ENCODE measurements at places on chromosomes 3 and 15.

- DNase-seq = no peak
These were observed 43.5 kb upstream of the NTRK3 start for GRCh38 chr15:88300089-88300488.

DNA sequence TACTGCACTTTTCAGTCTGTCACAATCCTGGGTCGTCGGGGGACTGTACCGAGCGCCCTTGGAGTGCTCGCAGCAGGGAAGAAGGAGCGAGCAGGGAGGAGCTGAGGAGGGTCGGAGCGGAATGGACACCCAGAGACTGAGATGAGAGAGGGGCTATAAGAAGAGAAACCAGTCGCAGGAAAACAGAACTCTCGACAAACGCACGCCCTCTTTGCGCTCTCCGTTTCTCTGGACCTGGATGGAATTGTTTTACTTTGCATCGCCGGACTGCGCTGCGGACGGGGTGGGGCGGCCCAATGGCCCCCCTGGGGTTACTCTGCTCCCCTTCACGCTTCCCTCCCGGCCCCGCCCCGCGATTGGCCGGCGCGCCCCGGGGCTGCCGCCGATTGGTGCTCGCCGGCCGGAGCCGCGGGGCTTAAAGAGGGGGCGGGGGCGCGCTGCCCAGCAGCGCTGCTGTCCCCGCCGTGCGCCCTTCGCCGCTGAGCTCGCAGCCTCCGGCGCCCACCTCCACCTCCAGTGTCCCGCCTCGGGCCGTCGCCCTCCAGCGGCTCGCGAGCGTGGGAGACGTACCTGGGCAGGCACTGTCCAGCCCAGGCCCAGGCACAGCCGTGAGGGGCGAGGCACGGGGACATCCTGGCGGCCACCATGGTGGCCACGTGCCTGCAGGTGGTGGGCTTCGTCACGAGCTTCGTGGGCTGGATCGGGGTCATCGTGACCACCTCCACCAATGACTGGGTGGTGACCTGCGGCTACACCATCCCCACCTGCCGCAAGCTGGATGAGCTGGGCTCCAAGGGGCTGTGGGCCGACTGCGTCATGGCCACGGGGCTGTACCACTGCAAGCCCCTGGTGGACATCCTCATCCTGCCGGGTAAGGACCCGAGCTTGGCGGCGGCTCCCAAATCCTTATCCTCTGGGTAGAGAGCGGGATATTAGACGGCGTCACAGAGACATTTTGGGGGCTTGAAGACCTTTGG is at the start of gene CLDN11:
CLDN11 (plus strand) TSS at position 447 of the 977 bp plus-strand sequence; CDS start at position 646, 199 bp downstream.
- no peak for DNase-seq

DNA sequence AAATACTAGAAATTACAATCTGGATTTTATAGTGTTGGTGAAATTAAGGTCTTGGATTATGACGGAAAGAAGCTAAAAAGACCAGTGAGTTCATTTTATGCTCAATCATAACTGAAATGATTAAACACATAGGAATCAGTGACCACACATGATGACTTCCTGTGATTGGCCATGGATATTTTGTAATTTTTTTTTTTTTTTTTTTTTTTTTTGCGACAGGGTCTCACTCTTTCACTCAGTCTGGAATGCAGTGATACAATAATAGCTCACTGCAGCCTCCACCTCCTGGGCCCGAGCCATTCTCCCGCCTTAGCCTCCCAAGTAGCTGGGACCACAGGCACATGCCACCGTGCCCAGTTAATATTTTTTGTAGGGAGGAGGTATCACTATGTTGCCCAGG is 47.4 kb downstream of the PAQR5 start:
- no peak for DNase-seq

GRCh38 chr3:8421711-8422110 is 79.9 kb upstream of the LMCD1 start:
- DNase-seq = no peak

DNA sequence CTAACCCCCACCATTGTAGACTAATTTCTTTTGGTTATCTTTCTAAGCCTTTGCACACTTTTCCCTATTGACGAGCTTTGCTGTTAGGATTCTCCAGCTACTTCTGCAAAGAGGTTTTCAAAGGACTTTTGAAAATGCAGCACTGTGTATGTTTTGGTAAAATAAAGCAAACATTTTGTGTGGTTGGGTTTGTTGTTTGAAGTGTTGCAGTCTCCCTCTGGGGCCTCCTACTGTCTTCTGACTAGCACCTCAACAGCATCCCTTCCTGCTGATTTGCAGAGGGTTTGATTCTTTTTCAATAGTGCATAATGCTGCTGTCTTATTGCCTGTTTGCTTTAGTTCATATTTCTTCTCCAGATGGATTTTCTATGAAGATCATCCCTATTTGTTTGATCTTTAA is 775.1 kb upstream of the CFAP20DC start:
- DNase-seq = no peak

DNA sequence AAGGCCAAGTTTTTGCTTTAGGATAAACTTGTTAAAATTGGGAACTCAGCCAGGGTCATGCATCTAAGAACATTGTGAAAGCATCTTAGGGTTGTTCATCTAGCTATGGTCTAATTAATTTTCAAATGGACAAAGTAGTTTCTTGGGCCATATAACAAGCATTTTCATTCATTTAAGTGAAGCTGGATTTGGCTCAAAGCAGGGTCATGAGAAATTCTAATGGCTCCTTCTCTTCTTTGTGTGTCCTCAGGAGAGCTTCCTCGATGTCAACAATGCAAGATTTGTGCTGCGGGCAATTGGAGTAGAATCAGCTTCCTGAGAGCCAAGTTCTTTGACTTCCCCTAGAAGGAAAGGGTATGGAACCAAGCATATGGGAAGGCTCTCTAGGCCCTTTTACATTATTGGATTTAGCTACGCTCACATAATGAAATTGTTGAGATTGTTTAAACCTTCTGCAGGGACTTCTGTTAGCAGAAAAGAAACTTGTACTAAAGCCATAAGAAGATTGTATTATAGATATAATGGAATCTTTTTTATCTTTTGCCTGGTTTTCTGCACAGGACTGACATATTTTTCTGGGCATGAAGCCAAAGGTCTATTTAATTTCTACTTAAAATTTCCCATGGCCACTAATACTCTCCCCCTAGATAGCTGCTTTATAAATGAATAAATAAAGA is 1.8 kb upstream of the SAMMSON start:
- no peak for DNase-seq

- no peak for DNase-seq
These were observed at the start of gene KY for GRCh38 chr3:134650431-134651346. Gene KY (minus strand): TSS chr3:134651022. CDS start chr3:134650960, 62 bp downstream.

GRCh38 chr15:91865950-91866349 is 12.4 kb downstream of the SLCO3A1 start:
- DNase-seq = no peak

- no peak for DNase-seq
These were observed 41.5 kb downstream of the RARB start for GRCh38 chr3:25469558-25469957.

DNA sequence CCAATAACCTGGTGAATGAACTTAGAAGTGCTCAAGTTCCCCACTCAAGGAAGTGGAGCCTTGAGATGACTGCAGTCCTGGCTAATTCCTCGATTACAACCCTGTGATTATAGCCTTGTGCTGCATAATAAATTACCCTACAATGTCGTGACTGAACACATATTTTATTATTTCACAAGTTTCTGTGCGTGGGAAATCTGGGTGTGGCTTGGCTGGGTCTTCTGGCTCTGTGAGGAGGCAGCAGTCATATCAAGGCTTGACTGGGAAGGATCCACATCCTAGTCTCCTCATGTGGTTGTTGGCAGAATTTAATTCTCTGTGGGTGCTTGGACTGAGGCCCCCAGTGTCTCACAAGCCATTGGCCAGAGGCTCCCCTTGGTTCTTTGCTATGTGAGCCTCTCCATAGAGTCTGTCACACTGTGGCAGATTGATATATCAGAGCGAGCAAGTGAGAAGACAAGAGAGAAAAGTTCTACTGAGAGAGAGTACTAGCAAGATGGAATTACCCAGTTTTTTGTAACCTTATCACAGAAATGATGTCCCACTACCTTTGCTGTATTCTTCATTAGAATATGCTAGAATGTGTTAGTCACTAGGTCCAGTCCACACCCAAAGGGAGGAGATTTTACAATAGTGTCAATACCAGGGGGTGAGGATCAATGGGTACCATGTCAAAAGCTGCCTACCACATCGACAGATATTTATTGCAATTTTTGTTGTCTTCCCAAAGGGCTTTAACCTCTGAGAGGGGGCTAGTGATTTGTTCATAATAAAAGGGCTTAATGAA is 102.8 kb upstream of the TBC1D5 start:
- no peak for DNase-seq

DNA sequence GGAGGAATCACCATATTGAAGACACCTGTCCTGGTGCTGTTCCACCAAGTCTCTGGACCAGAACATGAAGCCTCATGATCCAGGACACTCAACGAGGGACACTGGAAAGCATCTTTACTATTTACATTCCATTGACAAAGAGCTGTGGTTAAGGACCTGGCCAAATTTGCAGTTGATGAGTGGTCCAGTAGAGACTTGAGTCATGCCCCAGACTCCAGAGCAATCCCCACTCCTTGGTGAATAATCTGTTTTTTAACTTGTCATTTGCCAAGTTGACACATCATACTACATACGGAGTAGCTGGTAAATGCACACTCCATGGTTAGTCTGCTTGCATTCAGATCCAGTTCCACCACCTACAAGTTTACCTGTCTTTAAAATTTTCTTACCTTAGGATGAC is 1.2 kb upstream of the COL6A6 start:
- no peak for DNase-seq

DNA sequence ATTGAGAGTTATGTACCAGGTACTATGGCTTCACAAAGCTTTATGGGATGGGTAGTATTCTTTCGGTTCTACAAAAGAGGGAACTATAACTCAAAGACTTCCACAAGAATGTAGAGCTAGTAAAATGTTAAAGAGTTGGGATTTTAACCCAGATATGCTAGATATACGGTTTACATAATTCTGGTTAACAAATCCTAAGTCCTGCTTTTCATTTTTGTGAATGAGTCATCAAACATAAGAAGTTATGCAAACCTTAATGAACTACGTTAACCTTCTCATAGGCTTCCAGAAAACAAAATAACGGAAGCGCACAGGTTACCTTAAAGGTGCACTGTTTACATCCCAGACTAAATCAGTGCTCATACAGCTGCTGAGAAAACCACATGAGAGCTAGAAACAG is 1049.3 kb downstream of the MCTP2 start:
- DNase-seq = no peak

- no peak for DNase-seq
These were observed 163.1 kb downstream of the IL1RAP start for GRCh38 chr3:190677001-190677400.

- DNase-seq = no peak
These were observed 289.9 kb downstream of the SHOX2 start for GRCh38 chr3:157816296-157816695.

DNA sequence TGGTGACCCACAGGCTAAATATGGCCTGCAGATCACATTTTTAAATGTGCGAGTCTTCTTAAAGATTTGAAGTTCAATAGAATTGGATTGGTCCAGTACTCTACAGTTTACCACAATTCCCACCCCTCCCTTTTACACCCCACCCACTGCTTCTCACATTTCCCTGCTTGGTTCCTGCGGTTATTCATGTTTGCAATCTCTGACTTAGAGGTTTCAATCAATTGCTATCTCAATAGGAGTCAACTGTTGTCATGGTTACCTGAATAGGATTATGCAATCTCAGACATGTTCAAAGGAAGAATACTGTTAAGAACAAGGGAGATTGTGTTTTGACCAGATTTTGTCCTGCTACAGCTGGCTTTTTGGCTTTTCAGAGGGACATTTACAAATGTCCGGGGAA is 4.9 kb upstream of the C3orf49 start:
- DNase-seq = no peak

DNA sequence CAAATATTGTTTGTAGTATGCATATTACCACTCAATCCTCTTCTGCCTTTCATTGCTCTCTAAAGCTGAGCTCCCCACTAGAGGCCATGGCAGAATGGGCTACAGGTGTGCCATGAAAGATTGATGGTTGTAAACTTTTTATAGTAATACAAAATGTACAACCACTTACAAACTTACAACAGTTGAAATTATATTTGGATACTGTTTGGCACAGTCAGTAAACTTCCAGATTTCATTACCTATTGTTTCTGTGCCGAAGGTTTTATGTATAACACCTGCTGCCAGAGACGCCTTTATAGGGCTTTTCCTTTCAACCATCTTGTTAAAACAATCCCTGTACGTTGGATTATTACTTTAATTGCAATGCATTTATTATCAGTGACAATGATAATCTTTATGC is 7.0 kb downstream of the ROPN1 start:
- no peak for DNase-seq

GRCh38 chr3:123803521-123803920 is 80.6 kb downstream of the MYLK start:
- no peak for DNase-seq

DNA sequence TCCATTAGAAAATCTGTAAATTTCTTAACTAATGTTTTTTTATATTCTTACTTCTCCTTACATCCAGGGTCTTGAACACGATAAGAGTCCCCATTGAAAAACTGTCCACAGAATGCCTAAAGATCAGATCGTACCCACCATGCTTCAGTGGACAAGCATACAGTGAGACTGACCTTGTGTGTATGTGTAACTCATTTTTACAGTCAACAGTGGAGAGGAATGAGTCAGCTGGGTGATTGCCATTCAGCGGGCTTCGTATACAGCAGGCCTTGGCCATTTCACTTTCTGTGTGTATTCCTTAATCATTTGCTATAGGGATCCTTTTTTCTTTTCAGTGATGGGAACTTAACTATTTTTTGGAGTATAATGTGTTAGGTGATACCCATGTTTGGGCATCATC is 10.6 kb downstream of the PARP14 start:
- no peak for DNase-seq

- DNase-seq = no peak
These were observed 21.9 kb upstream of the P2RY13 start for GRCh38 chr3:151351219-151351618.

DNA sequence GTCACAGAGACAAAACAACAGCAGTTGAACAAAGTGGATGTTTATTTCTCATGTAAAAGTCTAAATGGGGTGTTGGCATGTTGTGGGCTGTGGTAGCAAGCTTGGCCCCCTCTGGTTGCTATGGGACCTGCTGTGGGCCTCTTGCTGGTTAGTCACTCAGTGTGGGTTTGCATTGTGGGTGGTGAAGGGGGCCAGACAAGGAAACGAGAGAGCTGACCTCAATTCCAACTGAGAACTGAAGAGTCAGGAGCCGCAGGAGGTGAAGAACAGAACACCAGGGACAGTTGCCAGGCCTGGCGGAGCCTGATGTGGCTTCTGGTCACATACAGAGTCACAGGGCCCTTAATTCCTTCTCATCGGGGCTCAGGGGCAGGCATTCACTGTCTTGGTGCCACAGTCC is 1.9 kb upstream of the ADPGK start:
- no peak for DNase-seq

DNA sequence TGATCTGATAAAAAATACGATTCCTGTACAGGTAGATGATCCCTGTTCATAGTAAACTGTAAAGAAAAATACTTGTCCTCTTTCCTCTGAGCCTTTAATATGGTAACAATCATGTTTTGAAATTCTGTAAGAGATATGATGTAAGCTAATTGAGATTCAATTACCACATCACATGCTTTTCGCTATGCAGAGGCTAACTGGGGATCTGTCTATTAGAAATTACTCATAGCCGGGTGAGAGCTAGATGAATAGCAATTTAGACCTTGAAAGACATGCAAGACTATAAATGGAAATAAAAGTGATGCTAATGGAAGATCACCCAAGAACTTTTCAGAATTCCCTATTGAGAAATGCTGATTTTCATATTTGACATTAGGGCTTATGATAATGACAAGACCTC is 579.9 kb upstream of the ZNF717 start:
- DNase-seq = no peak

Data from activated naive CD4-positive, alpha-beta T cell (primary cell).